ENCODE measurements at places on chromosomes 12 and 14.

GRCh38 chr12:76939701-76940100, 60.9 kb upstream of the CSRP2 start:
- DNase-seq, result no peak

DNA sequence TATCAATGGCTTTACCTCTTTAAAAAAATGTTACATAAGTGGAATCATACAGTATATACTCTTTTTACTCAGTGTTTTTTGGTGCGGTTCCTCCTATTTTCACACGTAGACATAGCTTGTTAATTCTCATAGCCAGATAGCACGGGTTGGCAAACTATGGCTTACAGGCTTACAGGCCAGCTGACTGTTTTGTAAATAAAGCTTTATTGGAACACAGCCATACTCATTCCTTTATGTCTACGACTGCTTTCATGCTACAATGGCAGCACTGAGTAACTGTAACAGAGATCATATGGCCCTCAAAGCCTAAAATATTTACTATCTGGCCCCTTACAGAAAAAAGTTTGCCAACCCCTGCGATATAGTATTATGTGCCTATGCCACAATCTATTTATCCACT, 5.8 kb upstream of the DAAM1 start:
- no peak for DNase-seq

GRCh38 chr12:14635776-14636175, 60.6 kb downstream of the GUCY2C start:
- DNase-seq, result no peak

DNA sequence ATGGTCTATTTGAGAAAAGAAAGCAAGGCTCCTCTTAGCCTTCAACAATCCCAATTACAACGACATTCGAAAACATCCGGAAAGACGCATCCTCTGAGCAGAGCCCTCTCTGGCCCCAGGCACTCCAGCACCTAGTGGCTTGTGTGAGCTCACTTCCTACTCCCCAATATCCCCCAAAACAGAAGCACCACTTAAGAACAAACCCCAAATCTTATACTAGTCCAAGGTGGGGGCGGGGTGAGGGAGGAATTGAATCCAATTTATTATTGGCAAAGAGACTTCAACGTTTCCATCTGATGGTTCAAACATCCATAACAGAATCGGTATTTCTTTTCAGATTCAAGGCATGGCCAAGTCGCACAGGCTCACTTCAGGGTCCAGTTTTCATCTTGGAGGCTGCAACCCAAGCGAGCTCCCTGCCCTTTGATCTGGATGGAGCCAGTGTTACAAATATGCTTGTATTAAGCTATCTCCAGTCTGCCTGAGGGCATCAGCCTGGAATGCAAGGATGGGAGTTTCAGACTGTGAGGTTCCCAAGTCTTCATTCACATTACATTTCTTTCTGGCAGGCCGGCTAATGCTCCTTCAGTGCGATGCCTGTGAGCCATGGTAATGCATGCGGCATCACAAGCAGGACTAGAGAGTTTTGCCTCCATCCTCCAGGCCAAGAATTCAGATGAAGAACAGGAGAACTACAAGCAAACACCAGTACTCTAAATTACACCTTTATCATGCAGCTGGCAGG, 132.5 kb upstream of the FOXN3 start:
- no peak for DNase-seq

- DNase-seq, result no peak
These were observed 13.4 kb downstream of the GRIP1 start for GRCh38 chr12:66665435-66665985.

- no peak for DNase-seq
These were observed 29.9 kb downstream of the PLEKHG7 start for GRCh38 chr12:92732716-92733115.

DNA sequence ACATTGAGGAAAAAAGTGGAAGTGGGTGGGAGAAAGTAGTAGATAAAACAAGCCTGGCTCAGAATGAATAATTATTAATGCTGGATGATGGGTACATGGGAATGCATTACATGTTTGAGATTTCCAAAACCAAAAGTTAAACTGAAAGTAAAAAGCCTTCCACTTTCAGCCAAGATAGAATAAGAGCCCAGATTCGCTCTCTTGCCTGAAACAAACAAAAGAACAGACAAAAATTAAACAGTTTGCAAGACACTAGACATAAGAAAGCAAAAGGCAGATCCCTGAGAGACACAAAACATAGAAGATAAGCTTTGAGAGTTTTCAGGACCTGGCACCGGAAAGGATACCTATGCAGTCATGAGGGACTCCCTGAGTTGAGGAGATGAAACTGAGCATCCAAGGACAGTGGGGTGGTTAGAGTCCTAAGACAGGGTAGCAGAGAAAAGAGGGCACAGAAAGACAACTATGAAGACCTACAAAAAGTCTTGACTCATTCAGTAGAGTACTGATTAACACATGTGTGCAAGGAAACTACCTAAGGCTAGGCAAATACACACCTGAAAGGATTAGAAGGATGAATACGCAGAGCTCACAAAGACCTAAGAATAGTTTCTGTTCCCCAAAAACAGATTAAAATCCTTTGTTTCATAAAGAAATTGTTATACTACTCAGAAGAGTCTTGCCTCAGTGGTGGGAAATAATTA, 54.1 kb downstream of the CEP83 start:
- DNase-seq, result no peak

DNA sequence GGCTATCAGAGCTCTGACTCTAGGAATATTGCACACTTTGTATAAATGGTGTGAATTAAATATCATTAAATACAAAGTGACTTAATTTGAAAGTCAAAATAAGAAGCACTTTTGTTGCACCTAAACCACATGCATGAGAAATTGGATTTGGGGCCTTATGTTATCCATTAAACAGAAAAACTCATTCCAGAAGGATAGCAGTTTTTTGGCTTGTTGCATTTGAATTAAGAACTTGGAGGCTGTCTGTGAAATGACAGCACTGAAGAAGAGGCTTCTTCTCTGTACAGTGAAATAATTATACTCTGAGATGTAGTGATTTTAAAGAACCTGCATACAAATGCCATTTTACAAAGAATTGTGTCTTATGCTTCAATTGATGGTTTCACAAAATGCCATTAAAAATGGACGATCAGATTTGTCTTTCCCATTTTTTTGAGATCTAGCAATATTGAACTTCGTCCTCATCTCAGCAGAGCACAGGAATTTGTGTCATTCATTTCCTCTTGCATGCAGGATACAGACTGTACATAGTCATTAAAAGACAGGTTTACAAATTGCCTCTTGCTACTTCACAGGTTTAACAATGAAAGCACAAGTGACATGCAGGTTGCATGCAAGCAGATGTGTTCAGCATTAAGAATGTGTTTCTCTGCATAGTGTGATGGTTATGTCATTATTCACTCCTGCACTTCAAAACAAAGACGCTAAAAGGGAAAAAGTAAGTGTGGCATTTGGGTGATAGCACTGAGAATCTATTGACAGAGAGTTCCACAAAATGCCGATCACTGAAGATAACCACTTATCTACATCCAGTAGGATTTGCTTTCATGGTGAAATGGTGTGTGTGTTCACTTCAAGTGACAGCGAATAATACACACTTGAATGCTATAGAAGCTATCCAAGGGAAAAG, 35.9 kb upstream of the PYGL start:
- DNase-seq, result no peak

GRCh38 chr14:68941820-68942219, 37.3 kb downstream of the ACTN1 start:
- DNase-seq, result no peak

GRCh38 chr12:112163471-112163991, 38.2 kb downstream of the TRAFD1 start:
- DNase-seq, result no peak

DNA sequence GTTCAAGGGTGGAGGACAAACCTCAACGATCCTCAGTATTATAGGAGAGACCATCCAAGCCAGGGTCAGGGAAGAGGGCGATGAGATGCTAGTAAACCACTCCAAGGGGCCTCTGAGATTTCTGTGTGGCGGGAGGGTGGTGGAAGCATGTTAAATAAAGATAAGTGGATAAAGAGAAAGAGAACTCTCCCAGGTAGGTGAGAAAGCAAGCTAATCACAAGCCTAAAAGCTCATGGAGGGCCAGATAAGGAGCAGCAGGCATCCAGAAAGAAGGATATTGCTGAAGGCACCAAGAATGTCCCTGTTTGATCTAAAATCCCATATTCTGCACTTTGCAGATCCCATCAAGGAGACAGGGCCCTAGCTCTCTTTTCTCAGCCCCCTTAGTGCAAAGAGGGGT, 48.3 kb upstream of the PARP11 start:
- no peak for DNase-seq

- no peak for DNase-seq
These were observed 148.9 kb downstream of the CHST11 start for GRCh38 chr12:104605685-104606084.

- no peak for DNase-seq
These were observed 1.1 kb downstream of the RHNO1 start for GRCh38 chr12:2877953-2878732.

- no peak for DNase-seq
These were observed 10.5 kb downstream of the OVCH1 start for GRCh38 chr12:29486972-29487371.

DNA sequence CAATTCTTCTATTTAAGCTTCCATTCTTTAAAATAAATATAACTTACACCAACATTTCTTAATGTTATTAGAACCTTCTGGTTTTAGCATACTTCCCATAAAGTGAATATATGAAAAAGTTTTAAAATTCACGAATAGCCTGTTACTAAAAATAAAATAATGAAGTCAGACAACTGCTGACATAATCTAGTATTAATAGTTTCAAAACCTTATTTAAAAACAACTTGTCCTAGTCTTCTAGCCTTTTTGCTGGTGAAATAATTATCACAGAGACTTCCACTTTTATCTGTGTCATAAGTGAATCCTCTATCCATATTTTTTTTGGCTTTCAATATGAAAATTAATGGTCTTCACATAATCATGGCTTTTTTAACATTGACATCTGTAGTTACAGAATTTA, 93.8 kb upstream of the MON2 start:
- no peak for DNase-seq

DNA sequence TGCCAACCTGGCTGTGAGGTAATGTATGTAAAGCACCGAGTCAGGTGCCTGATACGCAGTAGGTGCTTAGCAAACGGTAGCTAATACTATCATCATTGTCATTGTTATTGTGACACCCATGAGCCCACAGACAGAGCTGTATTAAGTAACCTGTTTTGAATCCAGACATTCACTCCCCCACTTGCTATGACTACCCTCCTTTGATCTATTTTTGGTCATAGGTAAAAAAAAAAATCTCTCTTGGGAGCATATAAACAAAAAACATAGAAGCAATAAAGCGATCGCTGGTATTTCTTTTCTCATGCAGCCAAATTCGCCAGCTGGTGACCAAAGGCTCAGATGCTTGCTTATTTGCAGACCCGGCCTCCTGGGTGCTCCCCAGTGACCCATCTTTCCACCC, 330.2 kb downstream of the DPF3 start:
- DNase-seq, result no peak

DNA sequence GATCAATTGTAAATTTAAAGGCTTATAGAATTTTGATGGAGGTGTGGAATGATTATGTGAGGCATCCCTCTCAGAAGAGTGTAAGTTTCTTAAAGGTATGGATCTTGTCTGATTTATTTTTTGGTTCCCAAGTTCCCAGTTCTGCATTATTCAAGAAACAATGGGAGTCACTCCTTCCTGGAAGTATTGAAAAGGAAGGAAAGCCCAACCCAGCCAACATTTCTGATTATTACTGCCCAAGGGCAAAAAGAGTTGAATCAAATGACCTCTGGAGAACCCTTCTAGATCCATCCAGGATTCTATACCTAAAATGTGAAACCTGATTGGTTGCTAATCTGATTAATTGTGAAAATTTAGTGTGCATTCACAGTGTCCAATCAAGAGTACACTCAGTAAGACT, 166.2 kb downstream of the ANO2 start:
- DNase-seq, result no peak

- DNase-seq, result no peak
These were observed 296.4 kb downstream of the DPF3 start for GRCh38 chr14:72597252-72598233.

DNA sequence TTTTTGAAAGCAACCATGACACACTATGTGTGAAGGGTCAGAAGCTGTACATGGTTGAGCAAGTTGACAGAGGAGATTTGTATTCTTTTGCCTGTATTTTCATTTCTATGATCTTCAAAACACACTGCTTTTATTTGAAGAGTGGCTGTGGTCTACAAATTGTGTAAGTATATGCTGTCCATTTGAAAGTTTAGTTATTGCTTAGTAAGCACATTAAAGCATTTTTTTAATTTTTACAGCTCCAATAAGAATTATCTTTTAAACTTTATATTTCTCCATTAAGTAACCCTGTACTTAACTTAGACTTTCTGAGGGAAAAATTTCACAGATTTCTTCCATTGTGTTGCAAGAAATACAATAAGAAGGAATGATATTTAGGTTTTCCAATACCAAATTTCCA, 915.2 kb downstream of the SLC6A15 start:
- DNase-seq, result no peak

- no peak for DNase-seq
These were observed 450.2 kb upstream of the MDGA2 start for GRCh38 chr14:48125654-48126053.

DNA sequence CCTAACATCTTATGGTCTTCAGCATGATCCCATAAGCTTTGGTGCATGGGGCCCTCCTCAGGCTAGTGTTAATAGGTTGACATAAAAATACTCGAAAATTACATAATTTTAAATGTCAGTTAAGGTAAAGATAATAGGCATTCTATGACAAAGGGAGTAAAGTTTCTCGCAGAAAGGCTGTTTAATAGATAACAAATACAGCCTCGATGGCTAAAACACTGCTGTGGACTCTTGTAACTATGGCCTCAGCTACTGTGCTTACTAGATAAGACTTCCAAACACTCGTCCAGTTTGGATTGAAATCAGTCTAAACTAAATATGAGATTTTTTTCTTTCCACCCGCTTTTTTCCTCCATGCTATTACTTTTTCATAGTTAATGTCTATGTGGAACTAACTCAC, 23.2 kb upstream of the MGST1 start:
- no peak for DNase-seq

GRCh38 chr14:33207467-33208017, 268.9 kb downstream of the NPAS3 start:
- no peak for DNase-seq

DNA sequence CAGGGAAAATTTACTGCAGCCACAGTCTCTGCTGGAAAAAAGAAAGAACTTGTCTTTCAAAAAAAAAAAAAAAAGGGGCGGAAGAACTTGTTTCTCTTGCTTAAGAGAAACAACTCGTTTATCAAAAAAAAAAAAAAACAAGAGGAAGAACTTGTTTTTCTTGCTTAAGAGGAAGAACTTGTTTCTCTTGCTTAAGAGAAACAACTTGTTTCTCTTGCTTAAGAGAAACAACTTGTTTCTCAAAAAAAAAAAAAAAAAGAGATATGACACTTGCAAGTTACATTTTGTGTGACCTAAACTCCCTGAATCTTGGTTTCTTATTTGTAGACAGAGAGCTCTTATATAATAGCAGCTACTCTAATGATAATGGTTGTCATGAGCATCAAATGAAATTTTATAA, 44.7 kb upstream of the USP15 start:
- DNase-seq, result no peak

- no peak for DNase-seq
These were observed 10.8 kb upstream of the MDM1 start for GRCh38 chr12:68342966-68343365.
